ENCODE measurements at places on chromosomes 11 and 22.

DNA sequence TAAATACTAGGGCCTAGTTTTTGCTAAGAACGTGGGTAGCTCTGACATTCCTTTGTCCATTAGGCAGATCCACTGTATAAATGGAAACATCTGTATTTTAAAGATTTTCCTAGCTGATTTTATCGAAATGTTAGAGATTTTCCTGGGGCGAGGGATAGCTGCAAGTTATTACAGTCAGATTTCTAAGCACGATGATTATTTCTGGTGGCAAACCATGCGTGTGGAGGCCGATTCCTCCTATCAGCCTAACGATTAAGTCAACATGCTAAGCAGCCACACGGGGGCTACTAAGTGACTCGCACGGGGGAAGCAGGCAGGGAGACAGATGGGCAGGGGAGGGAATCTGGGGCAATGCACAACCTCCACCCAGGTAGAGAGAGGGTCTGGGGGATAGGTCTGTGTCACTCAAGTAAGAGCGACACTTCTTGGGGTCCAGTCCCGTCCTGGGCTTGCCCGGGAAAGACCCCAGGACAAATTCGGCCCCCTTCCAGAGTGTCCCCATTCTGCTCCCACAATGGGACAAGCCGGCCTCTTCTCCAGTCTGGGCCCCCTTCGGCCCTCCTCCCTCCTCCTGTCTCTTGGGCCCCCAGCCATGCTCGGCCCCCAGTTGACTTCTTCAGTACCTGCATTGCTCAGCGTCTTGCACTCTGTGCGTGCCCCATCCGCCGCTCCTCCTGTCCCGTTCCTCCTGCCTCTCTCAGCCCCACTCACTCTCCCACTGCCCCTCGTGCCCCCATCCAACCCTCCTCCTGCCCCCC lies 571 bp downstream of the C11orf24 start:
- DNase-seq, result peak; percentile 74

- DNase-seq, result no peak
Observed at GRCh38 chr22:45169591-45170466, 6.1 kb downstream of the NUP50 start.

- DNase-seq, result no peak
Observed at GRCh38 chr22:48918585-48919186, 909.0 kb downstream of the BRD1 start.

DNA sequence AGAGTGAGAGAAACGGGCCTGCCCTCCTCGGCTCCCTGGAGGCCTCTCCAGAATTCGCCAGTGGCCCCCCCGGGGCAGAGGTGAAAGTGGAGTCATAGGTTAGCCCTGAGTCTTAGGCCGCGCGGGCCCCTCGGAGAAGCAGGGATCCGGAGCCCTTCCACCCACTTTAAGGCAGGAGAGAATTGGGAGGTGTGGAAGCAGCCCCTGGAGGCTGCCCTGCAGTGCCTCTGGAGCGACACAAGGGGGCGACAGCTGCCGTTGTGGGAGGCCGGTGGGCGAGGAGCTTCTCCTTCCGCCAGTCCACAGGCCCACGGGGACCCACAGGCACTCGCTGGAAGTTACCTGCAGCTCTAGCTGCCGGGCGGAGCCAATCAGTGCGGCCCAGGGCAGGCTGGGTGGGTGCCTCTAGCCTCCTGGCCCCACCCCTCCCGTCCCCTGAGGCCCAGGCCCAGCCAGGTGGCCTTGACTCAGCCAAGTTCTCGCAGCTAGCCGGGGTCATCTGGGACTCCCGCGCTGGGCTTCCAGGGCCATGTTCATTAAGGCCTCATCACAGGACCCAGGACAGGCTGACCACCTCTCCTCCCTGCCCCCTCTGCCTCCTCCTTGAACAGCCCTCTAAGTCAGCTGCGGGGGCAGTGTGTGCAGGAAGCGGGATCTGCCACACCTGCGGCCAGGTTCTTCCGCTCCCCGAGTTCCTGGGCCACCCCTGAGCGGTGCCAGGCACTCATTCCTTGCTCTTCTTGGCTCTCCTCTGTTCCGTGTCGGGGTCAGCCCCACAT lies 5.0 kb downstream of the DGKZ start:
- DNase-seq, result peak; percentile 54

DNA sequence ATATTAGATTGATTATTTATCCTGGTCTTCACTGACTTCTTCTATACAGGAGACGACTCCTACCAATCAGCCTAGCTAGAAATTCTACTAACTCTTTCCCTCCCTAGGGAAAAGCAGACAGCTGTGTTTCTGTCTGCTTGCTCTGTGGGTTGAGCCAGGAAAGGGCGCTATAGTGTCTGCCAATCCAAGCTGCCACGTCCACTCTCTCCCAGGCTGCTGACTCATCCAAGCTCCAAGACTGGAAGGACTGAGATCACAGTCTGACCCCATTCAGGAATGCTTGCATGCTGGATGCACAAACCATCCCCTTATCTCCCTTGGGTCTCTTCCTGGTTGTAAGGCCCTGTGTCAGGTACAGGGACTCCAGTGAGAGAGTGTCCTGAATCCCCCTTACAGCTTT lies 955.6 kb downstream of the OPCML start:
- peak; percentile 32 for DNase-seq

- DNase-seq, result peak; percentile 9
Observed at GRCh38 chr11:134476435-134477021, 64.5 kb upstream of the B3GAT1 start.

DNA sequence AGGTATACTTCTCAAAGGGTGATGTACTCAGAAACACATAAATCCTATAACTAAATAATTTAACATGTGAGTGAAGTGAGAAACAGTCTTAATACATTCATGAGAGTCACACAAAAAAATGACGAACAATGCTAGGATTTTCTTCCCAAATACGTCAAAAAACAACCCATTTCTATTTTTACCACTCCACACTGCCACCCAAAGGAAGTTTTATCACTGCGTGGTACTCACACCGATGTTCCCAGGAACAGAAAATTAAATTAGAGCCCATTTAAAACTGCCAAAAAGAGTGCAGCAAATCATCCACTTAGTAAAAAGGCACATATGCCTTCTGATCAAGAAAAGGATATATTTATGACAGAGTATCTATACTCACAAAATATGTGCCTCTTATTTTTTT lies 710.9 kb upstream of the FAT3 start:
- DNase-seq, result no peak
